HS-5 (cell line): ENCODE measurements at places on chromosomes 1 and 21.

DNA sequence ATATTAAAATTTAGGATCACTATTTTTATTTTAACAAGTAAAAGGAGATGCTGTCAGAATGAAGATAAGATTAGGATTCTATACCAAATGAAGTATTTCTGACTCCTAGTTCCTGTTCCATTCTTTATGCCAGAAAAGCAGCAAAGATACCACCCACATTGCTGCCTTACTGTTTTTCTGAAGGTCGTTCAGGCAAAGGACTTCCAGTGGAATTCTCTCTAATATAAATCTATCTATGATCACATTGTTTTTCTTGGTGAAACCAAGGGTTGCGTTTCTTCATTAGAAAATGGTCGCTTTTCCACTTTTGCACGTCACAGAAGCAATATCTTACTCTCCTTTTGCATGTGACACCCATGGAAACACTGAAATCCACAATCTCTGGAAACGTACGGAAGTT lies 594.8 kb upstream of the ADGRL2 start:
- DNase-seq = no peak

GRCh38 chr1:42817440-42817767 lies 207 bp upstream of the SVBP start:
- no peak for DNase-seq

- DNase-seq = no peak
Measured at GRCh38 chr1:37728416-37728815, 36.1 kb downstream of the CDCA8 start.

DNA sequence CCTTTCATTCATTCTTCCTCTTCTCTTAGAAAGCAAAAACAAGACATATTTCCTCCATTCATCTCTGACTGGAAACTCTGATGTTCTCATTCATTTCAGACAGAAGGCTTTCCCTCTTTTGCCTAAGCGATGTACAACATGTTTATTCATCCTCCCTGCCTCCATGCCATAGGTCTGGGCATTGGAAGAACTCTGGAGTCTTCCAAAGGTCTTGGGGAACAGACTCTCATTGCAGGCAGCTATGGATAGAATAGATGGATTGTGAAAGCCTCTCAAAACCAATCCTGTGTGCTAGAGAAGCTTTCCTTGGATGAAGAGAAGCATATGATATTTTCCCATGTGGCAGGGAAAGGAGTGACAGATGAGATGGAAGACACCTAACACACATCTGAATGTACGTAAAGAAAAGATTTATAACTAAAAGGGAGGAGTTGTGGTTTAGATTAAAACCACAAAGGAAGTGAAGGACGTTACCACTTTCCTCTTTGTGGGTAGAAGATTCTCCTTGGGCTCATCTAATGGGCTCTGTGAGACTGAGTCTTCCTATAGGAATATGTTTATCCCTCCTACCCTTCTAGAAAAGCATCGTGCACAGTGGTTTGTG lies 38.7 kb downstream of the BCL9 start:
- DNase-seq = no peak

DNA sequence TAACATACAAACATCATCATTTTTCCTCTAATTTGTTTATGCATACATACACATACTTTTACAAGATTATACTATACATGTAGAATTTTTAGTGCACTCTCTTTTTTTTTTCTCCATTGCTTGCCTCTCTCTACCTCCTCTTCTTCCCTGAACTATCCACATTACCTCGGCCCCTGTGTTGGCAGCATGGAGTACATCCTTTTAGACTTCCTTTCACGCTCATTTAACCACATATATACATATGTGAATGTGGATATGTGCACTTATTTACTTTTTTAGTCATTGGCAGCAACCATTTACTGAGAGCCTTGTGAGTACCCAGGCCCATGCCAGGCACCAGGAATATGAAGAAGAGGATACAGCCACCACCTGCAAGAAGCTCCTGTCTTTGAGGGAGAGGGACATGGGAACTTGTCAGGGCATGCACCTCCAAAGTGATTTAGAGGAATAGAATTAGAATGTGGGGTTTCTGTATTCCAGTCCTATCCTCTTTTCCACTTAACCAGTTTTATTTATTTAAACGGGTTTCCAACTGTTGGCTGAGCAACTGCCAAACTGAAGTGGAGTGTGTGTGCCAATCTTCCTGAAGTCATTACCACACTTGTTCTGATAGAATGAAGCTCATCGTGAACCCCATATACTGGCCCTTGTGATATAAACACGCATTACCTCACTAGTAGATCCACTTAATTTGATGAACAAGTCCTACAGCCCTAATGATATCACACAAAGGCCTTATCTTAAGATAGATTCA lies 212.6 kb downstream of the TNR start:
- DNase-seq = no peak

DNA sequence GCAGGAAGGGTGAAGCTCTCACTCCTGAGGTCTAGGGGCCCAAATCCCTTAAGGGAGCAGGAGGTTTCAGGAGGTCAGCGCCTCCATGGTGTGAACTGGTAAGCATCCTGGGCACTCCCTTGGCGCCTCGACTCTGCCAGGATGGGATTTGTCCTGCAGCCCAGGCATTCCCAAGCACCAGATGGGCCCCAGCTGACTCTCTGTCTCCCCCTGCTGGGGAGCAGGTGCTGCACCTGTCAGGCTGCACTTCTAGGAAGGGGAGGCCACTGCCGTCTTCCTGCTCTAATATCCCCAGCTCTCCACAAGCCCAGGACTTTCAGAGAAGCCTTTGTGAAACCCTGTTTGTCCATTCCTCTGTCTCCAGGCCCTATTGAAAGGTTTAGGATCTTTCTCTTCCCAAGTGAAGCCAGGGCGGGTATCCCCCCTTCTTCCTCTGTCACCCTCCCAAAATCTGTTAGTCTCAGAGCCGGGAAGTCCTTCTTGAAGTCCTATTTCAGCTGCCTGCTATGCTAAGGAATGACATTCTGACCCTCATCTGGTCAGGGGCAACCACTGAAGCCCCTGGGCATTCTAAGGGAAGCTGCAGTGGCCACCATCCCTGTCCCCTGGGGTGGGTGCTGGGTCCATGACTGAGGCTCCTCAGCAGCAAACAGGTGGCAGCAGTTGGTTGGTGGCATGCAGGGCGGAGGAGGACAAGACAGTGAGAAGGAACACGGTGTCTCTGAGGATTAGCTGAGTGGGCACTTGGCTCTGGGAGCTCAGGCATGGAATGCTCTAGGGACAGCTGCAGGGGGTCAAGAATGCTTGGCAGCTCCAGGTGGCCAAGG lies 3.2 kb downstream of the MYBPH start:
- DNase-seq = no peak

- no peak for DNase-seq
Measured at GRCh38 chr1:22870201-22870871, 102.3 kb downstream of the LACTBL1 start.

DNA sequence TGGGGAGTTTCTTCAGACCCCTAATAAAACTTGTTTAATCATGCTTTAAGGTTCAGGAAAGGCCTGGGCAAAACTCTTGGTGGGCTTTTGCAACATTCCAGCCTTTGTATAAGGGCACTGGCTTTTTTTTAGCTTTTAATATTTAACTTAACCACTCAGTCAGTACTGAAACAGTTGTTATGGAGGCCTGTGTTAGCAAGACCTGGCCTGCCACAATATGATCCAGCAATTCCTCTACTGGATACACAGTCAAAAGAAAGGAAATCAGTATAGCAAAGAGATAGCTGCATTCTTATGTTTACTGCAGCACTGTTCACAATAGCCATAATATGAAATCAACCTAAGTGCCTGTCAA lies 75.1 kb upstream of the COG2 start:
- DNase-seq = no peak

GRCh38 chr21:37675202-37675801 lies 241.0 kb downstream of the KCNJ6 start:
- DNase-seq = peak; percentile 4

DNA sequence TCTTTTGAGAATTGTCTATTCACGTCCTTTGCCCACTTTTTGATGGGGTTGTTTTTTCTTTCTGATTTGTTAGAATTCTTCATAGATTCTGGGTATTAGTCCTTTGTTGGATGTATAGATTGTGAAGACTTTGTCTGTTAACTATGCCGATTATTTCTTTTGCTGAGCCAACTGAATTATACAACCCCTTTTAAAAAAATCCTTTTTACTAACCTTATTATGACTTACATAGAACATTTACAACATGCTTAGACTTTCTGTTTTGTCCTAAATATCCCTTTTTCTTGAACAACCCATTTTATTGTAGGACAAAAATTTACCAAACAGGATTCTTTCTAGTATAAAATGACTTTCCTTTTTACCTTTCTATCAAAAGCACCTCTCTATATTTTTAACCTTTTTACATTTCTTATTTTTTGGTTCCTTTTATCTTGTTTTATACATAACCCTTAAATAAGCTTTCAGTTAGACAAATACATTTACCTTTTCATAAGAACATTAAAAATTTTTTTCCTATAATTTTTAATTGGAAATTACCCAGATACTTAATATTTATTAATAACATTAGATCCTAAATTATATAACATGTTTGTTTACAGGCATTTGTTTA lies 70.4 kb upstream of the TTLL7 start:
- no peak for DNase-seq

DNA sequence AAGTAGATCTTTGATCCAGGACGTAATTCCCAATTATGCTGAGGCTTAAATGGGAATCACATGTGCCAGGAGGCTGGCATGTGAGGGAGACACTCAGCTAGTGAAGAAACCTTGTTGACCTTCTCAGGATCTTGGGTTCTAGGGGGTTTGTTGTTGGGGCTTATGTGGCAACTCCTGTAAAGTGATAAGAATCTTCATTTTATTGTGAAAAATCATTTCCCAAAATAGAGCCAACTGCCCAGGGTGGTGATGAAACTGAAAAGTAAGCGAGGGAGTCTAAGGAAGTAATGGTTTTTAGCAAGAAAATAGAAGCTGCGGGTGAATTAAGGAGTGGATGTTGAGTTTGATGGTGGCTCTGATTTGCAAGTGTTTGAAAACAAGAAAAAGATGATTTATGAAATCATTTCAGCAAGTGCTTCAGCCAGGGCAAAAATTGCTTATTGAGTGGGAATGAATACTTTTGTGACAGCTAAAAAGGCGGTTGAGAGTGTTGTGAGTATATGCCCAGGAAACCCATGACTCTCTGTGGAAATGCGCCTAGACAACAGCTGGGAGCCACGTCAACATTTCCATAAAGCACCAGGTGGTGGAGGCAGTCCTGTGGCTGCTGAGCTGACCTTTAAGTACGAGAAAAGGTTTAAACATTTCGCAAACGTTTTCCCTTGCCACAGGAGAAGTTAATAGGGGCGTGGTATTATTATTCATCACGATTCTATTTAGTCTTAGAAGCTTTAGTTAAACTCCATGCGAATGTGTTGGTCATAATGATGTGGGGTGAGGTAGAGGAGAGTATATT lies 102.7 kb downstream of the HMGB4 start:
- no peak for DNase-seq

DNA sequence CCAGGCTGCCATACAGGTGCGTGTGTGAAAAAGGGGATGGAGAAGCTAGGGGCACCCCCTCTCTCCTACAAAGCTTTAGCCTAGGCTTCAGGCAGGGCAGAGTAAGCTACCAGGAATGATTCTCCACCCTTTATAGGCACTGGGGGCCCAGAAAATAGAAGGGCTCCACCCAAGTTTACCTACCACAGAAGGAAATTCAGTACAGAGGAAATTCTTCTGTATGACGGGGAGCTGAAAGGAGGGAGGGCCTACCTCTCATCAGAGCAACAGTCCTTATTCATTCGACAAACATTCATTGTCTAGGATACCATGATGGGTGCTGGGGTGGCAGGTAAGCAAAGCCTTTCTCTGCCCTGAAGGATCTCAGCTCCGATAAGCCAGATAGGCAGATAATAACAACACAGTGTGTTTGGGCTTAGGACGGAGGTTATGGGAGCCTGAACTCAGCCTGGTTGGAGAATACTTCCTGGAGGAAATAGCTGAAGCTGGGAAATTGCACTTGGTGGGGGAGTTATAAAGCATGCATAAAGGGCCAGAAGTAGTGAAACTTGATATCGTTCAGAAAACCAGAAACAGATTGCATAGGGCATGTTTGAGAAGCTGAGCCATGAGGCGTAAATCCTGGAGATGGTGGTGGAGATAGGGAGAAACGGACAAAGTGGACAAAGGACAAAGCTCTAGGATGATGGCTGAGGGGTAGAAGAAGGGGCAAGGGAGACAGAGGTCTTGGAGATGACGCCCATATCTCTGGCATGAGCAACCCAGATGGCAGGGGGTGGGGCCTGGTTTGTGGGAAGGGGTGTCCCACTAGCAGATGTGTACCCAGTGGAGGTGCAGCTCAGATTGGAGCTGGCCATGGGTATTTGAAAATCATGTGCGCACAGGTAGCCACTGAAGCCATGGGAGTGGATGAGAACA lies 5.3 kb upstream of the P3R3URF start:
- DNase-seq = no peak

GRCh38 chr1:106615473-106615872 lies 441.0 kb upstream of the PRMT6 start:
- no peak for DNase-seq

- DNase-seq = no peak
Measured at GRCh38 chr1:7576946-7577657, 194.0 kb upstream of the VAMP3 start.

DNA sequence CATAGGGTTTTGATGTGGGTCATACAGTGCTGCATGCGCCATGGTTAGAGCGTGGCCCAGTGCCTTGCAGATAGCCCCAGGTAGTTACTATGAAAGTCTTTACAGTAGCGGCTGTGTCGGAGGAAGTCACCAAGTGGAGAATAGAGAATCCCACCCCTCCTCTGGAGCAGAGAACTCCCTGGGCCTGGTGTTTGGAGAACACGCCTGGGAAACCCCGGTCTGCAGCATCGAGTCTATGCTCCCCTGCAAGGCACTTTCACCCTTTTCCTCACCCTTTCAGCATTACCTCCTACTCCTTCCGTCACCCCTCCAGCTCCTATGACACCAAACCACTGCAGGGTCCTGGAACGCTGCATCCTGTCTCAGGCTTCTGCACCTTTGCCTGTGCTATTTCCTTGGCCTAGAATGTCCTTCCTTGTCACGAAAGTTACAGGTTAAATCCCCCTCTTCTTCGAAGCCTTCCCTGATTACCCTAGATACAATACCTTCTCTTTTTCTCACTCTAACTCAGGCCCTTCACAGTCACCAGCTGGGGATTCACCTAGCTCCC lies 2.7 kb upstream of the SLC1A7 start:
- no peak for DNase-seq

DNA sequence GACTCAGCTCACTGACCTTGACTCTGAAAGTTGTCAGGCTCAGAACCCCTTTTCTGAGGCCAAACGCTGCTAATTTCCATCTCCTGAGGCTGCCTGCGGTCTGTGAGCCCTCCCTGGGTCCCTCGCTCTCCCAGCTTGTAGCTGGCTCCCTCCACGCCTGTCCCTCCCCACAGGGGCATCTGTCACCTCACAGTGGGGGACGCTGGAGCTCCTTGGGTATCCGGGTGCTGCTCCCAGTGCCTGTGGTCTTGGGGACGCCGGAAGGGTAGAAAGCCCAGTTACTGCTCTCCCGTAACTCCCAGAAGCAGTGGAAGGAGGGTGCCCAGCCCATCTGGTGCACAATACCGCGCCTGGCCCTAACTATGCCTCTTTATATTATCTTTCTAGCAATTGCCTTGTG lies 13.0 kb upstream of the MMEL1 start:
- no peak for DNase-seq

GRCh38 chr1:246587606-246588005 lies 21.4 kb downstream of the CNST start:
- DNase-seq = peak; percentile 58
